Right hindlimb (tissue), 1 donor: ENCODE measurements at places on chromosomes 12 and 14.

DNA sequence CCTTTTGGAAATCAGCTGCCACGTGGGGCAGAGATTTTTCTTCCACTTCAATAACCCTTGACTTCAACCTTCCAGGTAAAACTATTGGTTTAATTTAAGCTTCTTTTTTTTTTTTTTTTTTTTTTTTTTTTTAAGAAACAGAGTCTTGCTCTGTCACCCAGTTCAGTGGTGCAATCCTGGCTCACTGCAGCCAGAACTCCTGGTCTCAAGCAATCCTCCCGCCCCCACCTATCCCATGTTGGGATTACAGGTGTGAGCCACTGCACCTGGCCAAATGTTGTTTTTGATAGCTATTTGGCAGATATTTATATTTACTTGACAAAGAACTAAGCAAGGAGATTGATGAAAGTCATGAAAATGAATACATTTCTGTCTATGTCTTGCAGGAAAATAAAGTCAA, 65.1 kb downstream of the SINHCAF start:
- DNase-seq = no peak

- no peak for DNase-seq
These were observed 23.1 kb downstream of the GARIN6 start for GRCh38 chr12:99670635-99671034.

- DNase-seq = no peak
These were observed 125.3 kb upstream of the HIF1A start for GRCh38 chr14:61569812-61570548.

DNA sequence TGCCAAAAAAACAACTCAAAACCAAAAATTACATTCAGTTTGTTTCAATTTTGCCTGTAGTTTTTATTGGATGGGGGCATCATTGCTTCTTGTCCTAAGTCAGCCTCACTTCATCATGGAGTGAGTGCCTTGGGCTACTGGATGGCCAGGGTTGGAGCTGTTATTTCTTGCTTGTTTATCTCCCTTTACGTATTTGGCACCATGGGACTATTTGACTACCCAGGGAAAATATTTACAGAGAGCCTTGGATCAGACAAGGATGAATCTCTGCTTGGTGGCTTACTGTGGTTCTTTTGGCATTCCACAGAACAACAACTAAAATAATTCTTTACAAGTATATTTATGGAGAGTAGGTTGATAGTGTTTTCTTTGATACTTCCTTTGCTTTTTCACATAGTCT, 160.8 kb upstream of the SEL1L start:
- DNase-seq = no peak

GRCh38 chr14:55654243-55654642, 74.2 kb downstream of the KTN1 start:
- no peak for DNase-seq

- DNase-seq = no peak
These were observed 196.1 kb downstream of the ESR2 start for GRCh38 chr14:64098120-64098519.

DNA sequence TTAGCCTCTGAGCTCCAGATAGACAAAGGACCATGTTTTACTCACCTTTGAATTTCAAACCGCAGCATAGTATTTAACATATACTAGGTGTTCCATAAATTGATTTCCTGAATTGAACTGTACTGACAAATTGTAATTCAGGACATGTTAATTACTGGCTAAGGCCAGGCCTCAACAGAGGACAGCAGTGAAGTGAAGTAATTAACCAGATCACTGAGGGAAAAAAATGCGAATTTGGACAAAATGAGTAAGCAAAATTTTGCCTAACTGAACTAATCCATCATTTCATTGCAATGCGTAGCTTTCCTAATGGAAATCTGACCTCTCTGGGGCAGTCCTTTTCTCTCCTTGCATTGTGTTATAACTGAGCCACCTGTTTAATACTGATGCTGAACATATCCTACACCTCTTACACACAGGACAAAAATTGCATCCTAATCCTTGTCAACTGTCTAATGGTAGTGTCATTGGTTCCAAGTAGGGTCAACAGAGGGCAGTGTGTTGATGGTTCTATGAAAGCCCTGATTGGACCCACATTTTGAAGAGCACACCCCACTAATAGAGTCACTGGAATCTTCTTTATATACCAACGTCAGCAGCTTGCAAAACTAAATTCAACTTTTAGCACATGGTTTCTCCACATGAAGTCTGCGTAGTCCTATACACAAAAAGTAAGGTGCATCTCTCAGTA, 148.4 kb downstream of the SLC25A21 start:
- DNase-seq = no peak

- DNase-seq = no peak
These were observed 8.6 kb downstream of the RAN start for GRCh38 chr12:130880411-130880885.
